Islet precursor cell (in vitro differentiated cells): ENCODE measurements at places on chromosomes 12 and 14.

- no peak for DNase-seq
These were observed 26.8 kb upstream of the KCNK13 start for GRCh38 chr14:90034835-90035525.

- no peak for DNase-seq
These were observed 84.9 kb downstream of the PHETA1 start for GRCh38 chr12:111283966-111284365.

DNA sequence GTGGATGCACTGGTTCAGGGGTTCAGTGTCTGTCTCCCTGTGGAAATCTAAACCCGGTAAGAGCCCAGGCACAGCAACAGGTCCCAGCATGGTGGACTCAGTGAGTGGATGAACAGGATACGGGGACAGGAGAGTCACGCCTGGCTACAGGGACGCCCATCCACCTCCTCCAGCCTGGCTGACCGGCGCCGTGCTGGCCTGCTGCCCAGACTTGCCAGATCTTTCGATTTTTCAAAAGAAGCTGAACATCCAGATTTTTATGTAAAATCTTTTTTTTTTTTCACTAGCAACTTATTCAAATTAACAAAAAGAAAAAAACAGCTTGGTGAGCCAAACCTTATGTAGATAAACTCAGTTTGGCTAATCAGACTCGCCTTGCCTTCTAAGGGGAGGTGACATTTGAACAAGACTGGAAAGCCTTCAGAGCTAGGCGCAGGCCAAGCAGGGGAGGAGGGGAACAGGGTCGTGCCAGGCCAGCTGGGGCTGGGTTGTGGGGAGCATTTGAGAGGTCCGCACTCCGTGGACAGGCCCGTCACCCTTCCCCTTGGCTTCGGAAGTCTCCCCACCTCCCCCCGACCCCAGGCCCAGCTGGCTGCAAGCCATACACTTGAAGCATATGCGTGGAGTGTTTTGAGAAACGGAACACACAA lies 87.8 kb upstream of the NCOR2 start:
- no peak for DNase-seq

- DNase-seq = no peak
These were observed 22.0 kb upstream of the TMEM106C start for GRCh38 chr12:47941475-47941780.

DNA sequence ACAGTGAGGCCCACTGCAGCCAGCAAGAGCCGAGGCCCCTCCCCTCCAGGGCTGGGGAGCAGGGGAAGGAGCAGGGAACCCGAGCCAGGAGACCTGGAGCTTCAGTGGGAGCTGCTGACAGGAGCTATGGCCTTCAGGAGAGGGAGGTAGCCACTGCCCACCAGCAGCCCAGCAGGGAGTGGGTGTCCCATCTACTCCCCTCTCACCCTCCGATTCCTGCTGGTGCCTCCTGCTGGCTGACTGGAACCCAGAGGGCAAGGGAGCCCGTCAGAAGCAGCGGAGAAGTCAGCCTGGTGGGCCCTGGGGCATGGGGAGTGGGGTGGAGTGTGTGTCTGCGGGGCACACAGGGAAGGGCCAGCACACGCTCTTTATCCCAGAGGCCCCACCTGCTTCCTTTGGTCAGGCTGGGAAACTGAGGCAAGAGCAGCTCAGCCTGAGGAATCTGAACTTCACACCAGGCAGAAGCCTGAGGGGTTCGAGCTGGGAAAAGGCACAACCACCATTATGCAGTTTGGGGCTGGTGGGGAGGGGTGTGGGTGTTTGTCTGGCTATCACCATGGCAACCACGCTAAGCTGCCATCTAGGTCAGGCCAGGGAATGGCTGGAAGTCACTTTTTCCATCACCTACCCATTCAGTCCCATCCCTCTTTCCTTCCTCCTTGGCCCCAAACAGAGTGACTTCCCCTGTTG lies 36.8 kb upstream of the PLEKHG6 start:
- peak; percentile 82 for DNase-seq
